ENCODE measurements at places on chromosomes 5 and 9.
A peak's percentile ranks its signal among the peaks of the same experiment; 100 is the strongest.

DNA sequence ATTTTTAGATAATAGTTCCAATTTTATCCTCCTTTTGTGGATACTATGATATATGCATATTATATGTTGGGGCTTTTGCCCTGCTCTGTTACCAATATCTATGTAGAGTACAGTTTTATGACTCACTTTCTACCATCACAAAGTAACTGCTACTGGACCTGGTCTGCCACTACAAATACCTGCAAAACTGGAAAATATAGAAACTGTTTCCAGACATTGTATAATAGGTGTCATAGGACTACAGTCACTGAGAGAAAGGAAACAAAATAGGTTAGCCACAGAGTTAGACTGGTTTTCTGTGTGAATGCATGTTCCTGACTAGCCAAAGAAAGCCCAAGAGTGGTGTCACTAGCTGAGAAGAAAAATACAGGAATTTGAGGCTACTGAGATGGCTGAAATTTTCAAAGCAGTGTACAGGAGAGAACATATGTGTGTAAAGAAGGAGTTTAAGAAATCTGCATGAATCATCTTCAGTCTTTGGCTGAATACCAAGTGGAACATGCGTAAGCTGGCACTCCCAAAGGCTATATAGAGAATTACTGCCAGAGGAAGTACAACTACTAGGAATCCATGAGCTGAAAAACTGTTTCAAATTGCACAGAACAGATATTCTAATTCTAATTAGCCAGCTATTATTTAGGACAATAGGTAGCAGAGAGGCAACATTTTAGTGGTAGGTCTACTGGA is 29.0 kb upstream of the FAM174A start:
- DNase-seq: no peak

- no peak for DNase-seq
Measured at GRCh38 chr5:17213938-17214337, 3.5 kb upstream of the BASP1 start.

GRCh38 chr5:93622240-93622885 is 39.3 kb downstream of the NR2F1 start:
- DNase-seq: no peak

DNA sequence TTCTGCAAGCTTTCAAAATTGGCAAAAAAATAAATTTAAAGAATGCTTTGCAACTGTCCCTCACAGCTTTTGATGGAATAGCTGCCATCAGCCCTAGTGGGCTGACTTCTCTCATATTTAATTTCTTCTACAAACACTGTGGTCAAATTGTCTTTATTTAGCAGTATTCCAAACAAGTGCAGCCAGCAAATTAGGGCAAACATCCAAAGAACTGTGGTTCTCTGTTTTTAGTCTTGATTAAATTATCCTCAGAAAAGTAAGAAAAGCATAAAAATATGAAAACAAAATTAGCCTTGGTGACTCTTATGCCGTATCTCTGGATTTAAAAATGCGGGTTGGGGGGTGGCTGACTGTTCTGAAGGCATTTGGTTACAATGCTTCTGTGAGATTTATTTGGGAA is 95.8 kb upstream of the RETREG1 start:
- no peak for DNase-seq

DNA sequence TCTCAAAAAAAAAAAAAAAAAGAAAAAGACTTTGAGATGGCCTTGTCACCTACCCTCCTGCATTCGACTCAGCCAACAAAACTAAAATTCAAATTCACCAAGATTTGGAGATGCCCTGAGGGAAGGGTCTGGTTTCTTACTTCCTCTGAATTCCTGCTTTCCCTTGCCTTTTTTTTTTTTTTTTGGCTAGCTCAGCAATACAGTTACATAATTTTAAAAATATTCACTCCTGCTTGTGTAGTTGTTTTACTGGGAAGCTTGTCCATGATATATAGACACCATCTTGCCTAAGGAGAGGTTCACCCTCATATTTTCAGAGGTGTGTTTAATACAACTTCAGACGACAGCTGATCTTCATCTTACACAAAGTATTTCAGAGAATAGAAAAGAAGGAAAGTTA is 21.3 kb upstream of the SERINC5 start:
- DNase-seq: no peak

DNA sequence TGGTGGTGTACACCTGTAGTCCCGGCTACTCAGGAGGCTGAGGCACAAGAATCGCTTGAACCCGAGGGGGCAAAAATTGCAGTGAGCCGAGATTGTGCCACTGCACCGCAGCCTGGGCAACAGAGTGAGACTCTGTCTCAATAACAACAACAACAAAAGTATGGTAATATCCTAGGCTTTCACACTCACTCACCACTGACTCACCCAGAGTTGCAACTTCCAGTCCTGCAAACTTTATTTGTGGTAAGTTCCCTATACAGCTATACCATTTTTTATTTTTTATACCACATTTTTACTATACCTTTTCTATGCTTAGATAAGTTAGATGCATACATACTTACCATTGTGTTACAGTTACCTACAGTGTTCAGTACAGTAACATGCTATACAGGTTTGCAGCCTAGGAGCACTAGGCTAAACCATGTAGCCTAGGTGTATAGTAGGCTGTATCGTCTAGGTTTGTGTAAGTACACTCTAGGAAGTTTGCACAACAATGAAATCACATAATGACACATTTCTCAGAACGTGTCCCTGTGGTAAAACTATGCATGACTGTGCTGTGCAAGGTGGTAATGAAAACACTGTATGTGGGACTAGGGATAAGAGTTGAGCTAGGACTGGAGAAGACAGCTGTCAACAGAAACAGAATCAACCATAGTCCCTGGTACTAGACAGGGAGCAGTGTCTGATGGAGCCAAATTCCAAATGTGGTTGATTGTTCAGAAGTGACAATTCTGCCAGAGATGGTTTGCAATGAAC is 109.5 kb upstream of the RAD23B start:
- DNase-seq: no peak

- no peak for DNase-seq
Measured at GRCh38 chr9:87229108-87229507, 268.6 kb upstream of the DAPK1 start.

GRCh38 chr5:135761746-135762145 is 72.7 kb upstream of the SLC25A48 start:
- DNase-seq: no peak

DNA sequence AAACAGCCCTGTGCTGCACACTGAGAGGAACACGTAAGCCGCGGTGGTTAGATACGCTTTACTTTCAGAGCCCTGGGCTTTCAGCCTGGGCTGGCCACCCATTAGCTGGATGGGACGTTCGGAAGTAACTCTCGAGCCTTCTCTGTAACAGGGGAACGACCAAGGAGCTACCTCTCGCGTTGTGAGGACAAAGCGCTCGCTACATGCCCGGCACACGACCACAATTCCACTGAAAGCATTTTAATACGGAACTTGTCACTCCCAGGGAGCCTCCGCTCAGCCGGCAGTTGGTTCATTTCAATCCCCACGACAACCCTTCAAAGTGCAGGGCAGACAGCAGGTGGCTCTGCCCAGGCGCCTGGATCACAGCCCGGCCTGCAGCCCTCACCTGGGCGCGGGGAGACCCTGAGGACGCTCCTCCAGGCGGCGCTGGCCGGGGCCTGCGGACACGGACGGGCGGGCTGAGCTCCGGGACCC is 368 bp downstream of the SURF1 start:
- no peak for DNase-seq

GRCh38 chr9:4905135-4905490 is 80.0 kb upstream of the JAK2 start:
- no peak for DNase-seq

DNA sequence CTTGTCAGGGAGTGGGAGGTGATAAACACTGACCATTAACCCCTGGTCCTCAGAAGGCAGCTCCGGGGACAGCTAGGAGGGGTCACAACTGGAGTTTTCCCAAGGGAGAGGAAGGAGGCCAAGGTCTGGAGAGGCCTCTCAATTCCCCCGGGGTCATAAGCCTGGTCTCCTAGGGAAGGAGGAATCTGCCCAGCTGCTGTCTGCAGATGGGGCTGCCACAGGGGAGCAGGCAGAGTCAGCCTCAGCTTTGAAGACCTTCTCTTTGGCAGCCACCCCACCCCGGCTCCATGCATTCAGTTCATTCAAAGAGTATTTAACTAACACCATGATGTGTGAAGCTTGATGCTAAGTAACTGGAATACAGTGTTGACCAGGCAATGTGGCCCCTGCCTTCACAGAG is 74.6 kb upstream of the HSPA9 start:
- DNase-seq: no peak

DNA sequence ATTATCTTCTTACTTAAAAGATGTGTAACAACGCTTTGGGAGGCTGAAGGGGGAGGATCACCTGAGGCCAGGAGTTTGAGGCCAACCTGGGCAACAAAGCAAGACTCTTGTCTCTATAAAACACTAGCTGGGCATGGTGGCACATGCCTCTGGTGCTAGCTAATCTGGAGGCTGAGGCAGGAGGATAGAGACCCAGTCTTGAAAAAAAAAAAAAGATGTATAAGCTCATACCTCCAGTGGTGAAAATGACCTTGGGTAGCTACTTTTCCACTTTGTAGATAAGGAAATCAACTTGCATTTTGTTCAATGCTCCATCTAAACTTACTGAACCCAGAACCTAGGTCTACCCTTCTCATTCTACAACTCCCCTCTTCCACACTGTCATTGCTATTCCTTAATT is 16.6 kb downstream of the ARRDC3 start:
- DNase-seq: no peak

- DNase-seq: no peak
Measured at GRCh38 chr9:124191691-124192395, 65.9 kb upstream of the NEK6 start.

GRCh38 chr9:92097997-92098482 is 17.2 kb downstream of the SPTLC1 start:
- DNase-seq: peak; percentile 53

GRCh38 chr9:128142061-128142460 is 7.2 kb upstream of the LCN2 start:
- DNase-seq: no peak

DNA sequence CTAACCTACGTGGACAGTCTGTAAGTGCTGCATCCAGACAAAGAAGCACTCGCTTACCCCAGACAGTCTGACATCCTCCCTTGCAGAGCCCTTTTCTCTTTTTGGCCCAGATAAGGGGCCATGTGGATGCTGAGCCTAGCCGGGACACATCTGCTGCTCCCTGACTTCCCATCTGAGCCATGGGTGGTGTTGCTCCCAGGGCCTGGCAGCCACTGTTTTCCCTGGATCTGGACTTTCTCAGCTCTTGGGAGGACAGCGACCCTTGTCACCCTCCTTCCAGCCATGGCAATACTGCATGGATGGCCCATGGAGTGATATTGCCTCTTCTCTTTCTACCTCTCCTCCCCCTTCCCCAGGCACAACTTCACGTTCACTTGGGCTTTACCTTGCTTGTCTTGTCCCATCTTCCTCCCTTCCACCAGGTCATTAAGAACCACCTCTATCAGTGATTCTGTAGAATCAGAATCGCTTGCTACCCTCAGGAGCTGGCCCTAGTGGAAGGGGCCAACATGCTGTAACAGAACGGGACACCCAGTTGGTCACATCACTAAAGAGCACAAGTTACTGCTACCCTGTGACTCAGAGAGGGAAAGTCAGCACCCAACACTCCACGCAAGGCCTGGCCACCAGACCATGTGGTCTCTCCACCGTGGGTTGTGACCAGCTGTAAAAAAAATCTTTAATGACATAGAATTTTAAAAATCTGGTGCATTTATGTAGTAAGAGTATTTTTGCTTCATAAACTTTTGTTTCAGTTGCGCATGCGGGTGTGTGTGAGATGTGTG is 4.4 kb downstream of the NEURL1B start:
- no peak for DNase-seq

DNA sequence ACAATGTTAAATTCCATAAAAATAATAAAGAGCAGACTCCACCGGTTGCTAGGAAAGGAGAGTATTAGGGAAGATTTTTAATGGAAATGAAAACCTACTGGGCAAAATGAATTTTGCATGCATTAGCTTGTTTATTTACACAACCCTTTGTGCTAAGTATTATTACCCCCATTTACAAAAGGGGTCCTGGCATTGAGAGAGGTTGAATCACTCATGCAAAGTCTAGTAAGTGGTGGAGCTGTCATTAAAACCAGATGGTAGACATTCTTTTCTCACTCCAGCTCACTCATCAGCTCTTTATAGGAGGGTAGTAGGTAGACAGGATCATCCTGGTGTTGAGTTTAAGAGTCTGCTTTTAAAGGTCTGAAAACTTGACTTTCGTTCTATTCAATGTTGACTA is 395.1 kb downstream of the PLK2 start:
- no peak for DNase-seq

- no peak for DNase-seq
Measured at GRCh38 chr5:86461169-86461956, 156.4 kb upstream of the COX7C start.

DNA sequence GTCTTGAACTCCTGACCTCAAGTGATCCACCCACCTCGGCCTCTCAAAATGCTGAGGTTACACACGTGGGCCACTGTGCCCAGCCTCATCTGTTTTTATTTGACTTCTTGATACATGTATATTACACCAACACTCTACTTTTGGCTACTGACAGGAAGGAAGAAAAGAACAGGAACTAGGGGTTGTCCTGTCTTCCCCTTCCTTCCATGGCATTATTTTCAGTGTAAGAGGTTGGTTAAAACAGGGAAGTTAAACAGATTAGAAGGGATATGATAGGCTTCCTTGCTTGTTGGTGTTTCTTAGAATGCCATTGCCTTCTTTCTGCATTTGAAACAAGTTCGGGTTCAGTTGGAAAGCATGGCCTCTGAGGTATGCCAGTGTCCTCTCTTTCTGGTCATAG is 312.8 kb downstream of the NDUFS4 start:
- DNase-seq: no peak

GRCh38 chr9:32526041-32526706 is at the start of gene RIGI:
Gene RIGI (minus strand): TSS chr9:32526196. CDS start chr9:32526166, 30 bp downstream.
- DNase-seq: peak; percentile 90

DNA sequence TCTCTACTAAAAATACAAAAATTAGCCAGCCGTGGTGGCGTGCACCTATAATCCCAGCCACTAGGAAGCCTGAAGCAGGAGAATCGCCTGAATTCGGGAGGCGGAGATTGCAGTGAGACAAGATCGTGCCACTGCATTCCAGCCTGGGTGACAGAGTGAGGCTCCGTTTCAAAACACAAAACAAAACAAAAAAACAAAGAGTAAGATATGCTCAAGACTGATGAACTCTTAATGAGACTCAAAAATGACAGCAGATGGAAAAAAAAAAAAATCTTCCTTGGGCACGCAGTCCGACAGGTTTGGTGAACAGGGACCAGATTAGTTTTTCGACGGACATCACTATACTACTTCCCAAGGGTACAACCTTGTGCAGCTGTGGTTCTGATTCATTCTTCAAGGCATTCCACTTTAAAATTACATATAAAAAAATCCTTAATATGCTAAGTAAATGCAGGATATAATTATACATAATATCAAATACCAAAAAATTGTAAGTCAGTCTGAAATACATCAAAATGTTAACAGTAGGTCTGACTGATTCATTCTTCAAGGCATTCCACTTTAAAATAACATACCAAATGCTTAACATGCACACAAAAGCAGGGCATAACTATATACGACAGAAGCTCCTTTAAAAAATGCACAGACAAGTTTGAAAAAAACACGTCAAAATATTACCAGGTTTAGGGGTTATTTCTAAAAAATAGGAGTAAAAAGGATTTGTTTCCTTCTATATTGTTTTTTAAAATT is 12.3 kb downstream of the PSIP1 start:
- DNase-seq: no peak

- DNase-seq: no peak
Measured at GRCh38 chr5:157648275-157648990, 3.8 kb downstream of the SOX30 start.

GRCh38 chr9:38215465-38215864 is 146.4 kb upstream of the SHB start:
- DNase-seq: no peak

All from prostate gland (tissue), 2 donors.